ENCODE measurements at places on chromosomes 4 and X.

GRCh38 chrX:119004920-119005524, 30.6 kb downstream of the LONRF3 start:
- no peak for DNase-seq

- DNase-seq = no peak
These were observed 547.5 kb downstream of the SMARCA1 start for GRCh38 chrX:128975745-128976144.

DNA sequence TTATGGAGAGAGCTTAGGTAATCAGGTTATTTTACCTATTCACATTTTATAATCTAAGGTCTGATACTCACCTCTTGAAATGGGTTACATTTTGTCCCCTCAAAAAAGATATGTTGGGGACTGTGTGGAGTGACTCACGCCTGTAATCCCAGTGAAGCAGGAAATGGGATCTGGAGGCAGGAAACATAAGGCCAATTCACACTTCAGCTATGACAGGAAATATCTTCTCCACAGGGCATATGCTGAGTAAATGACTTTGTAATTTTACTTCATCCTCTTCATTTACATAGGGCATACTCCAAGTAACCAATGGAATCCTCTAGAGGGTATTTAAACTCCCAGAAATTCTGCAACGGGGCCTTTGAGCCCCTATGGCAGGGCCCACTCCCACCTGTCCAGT, 54.8 kb upstream of the ZMAT1 start:
- no peak for DNase-seq

DNA sequence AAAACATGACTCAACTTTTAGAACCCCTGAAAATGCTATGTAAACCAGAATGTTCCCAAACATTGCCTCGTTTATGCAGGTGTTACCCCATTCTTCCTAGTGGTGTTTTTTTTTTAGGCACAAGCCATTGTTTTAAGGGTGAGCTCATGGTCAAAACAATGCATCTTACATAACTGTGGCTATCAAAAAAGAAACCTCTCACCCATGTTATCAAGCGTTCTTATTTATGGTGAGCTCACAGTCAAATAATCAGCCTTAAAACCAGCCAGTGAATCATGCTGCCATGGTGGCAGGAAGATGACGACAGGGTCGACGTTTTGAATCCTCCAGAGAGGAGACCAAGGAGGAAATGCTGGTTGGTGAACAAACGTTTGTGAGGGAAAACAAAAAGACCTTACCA, 195.2 kb downstream of the KDR start:
- no peak for DNase-seq

DNA sequence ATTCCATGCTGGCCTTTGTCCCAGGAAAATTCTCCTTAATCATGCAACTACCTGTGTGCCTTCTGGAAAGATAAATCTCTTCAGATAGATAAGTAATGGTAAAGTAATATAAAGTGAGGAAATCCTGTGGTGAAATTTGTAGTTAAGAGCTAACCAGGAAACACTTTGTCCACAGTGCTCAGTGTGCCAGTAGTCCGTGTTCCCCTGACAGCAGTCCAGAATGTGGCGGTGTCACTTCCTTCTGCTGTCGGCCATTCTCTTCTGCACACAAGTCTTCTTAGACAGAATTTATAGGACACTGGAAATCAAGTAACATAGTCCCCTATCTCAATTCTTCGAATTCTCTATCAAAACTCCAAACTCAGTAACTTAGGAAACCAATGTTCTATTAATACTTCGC, 5.7 kb upstream of the CXXC4 start:
- DNase-seq = no peak
